CD8-positive, alpha-beta T cell (primary cell): ENCODE measurements at places on chromosomes 2 and 18. TPM values are rescaled to one million over a fixed set of nuclear protein-coding genes. Genes with fewer than 3 reads are reported as not detected.
A peak's percentile ranks its signal among the peaks of the same experiment; 100 is the strongest.

The SERPINB11 gene
- not detected for total RNA-seq

The IL36A gene
- total RNA-seq, result 0.53 TPM

The LIMS2 gene
- 2.9 TPM for total RNA-seq

The REG1B gene
- total RNA-seq, result not detected

The TTR gene
- not detected for total RNA-seq

The EML6 gene
- total RNA-seq, result 0.35 TPM

The CRYBA2 gene
- total RNA-seq, result not detected

The BOLL gene
- not detected for total RNA-seq

The UGT1A3 gene
- not detected for total RNA-seq

The L3MBTL4 gene
- total RNA-seq, result 0.19 TPM

The GLI2 gene
- total RNA-seq, result not detected

The SULT1C4 gene
- total RNA-seq, result not detected

The POMC gene
- 3.0 TPM for total RNA-seq

The NEUROD1 gene
- not detected for total RNA-seq

The GALNT14 gene
- not detected for total RNA-seq

The DUSP2 gene
- 1,350 TPM for total RNA-seq

The CHST9 gene
- not detected for total RNA-seq

- DNase-seq, result no peak
Observed at GRCh38 chr2:172244419-172245130, 141.9 kb upstream of the DLX2 start.

- DNase-seq, result no peak
Observed at GRCh38 chr2:104755026-104755878, 98.7 kb upstream of the POU3F3 start.

- DNase-seq, result no peak
Observed at GRCh38 chr2:106144621-106145331, 49.3 kb downstream of the UXS1 start.

GRCh38 chr18:5890331-5891183 lies 4.8 kb downstream of the TMEM200C start:
- peak; percentile 56 for DNase-seq

- DNase-seq, result no peak
Observed at GRCh38 chr2:32229635-32230034, 35.1 kb downstream of the NLRC4 start.

DNA sequence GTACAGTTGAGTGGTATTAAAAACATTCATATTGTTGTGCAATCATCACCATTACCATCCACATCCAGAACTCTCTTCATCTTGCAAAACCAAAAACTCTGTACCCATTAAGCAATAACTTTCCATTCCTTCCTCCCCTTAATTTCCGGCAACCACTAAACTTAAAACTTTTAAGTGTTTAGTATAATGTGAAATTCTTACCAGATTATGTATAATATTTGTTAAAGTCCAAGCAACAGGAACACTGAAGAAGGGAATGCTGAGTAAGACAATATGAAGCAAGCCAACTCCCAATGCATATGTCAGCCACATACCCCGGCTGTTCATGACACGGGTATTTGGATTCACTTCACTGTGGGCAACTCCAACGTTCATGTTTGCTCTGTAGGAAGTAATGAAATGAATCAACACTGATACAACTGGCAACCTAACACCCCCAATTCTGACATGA lies 1.9 kb downstream of the ORMDL1 start:
- no peak for DNase-seq

DNA sequence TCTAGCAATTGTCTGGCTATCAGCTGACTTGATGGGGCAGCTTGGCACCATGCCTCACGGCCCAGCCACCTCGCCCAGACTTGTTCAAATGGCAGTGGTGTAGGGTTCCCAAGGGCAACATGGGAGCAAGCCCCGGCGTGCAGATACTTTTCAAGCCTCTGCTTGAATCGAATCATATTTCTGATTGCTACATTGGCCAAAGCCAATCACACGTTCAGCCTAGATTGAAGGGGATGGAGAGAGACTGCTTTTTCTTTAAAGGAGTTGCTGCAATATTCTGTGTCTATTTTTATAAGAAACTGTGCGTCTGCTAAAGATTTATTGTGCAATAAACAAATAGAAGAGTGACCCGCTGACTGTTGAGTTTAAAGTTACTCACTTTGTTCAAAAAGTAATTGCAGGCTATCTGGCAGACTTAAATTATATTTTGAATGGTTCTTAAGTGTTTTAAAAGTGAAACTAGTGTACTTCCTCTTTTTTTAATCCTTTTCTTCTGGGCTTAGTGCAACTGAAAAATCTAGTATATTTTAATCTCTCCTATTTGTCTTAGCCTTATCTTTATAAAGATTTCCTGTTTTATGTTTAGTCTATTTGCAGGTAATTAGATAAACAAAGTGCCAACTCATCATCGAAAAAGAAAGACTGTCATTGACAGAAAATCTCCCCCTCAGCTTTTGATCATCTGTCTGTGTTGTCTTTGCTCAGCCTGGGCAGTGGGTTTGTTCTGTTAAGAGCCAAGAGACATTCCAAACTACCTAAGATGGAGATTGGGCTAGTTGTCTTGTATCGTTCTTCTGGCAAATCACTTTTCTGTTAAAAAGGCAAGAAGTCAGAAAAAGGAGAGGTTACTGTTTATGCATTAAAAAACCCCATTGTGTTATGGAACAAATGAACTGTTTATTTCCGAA lies 156.1 kb downstream of the TPGS2 start:
- no peak for DNase-seq

GRCh38 chr2:184452907-184453306 lies 145.4 kb upstream of the ZNF804A start:
- DNase-seq, result no peak

DNA sequence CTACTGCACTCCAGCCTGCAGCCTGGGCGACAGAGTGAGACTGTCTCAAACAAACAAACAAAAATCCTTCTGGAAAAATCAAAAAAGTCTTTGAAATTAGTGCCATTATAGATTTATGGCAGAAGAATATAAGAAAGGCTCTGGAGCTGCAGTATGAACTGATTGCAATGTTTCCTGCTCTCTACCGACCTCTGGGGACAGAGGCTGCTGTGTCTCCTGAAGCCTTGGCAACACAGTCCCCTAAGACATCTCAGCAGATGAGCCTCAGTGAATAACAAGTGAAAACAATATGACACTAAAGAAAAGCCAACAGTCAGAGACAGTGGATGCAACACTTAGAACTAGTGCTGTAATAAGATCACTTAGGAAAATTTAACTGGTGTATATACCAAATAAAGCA lies 494.9 kb upstream of the LRATD1 start:
- no peak for DNase-seq

GRCh38 chr18:50131591-50131990 lies 63.4 kb downstream of the MYO5B start:
- no peak for DNase-seq

DNA sequence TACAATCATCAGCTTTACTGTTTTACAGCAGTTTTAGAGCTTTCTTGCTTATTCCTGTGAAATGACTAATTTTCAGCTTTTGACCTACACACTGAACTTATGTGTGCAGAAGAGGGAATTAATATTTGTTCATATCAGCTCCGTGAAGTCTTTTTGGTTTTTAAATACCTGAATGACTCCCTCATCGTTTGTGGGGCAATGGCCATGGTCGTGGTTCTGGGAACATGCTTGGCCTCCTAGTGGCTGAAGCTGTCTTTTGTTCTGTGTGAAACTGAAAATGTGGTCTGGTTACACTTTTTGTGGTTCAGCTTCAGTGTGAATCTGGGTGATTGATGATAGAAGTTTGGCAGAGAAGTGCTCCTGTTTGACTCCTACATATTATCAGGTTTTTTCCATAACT lies 408.1 kb downstream of the THSD7B start:
- no peak for DNase-seq

DNA sequence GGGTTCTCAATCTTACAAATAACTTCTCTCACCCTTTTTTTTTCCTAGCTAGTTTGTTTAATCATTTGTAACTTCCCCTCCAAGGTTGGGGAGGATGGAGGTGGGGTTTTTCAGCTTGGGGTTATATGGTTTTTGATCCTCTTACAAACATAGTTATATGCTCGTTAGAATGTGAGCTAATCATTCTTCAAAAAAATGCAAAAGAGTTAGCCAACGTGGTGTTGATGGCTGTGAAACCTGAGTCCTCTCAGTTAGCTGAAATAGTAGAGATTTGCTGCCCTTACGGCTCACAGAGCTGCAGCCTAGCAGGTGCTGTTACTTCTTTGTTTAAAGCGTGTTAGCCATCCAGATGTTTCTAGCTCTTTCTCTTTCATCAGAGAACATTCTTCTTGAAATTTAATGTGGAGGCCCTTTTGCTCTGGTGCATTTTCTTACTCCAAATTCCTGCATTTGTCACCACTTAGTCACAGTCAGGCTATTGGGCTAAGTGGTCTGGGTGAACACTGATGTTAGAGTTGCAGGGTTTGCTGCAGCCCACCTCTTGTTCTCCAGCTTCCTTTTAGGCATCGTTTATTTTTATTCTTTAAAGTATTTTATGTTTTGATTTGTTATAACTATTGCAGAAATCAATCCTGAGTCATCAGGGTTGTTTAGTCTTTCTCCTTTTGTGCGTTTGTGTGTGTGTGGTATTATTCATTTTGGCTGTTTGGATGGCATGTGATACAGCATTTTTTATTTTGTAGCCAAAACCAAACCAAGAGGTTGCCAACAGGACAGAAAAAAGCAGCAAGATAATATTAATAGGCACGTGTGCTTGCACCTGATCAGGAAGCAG lies 41.1 kb downstream of the LIMS1 start:
- DNase-seq, result no peak

DNA sequence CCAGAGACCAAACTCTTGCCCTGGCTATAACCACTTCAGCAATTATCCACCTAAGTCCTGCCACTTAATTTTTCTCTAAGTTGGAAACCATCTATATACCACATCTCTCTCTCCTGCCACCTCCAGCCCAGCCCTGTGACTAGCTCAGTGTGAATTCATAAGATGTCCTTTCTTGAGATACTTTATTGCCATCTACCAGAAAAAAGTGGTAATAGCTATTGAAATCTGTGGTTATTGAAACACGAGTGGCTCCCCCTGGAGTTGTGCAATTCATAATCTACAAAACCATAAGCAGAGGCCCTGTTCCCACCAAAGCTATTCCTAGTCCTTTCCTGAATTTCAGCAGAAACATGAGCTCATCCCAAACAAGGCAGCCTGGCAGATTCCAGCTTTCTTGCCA lies 324.0 kb downstream of the TXNL1 start:
- no peak for DNase-seq

GRCh38 chr2:28979576-28980366 lies 1.3 kb upstream of the TOGARAM2 start:
- no peak for DNase-seq

- no peak for DNase-seq
Observed at GRCh38 chr2:23534771-23535170, 149.8 kb downstream of the KLHL29 start.

DNA sequence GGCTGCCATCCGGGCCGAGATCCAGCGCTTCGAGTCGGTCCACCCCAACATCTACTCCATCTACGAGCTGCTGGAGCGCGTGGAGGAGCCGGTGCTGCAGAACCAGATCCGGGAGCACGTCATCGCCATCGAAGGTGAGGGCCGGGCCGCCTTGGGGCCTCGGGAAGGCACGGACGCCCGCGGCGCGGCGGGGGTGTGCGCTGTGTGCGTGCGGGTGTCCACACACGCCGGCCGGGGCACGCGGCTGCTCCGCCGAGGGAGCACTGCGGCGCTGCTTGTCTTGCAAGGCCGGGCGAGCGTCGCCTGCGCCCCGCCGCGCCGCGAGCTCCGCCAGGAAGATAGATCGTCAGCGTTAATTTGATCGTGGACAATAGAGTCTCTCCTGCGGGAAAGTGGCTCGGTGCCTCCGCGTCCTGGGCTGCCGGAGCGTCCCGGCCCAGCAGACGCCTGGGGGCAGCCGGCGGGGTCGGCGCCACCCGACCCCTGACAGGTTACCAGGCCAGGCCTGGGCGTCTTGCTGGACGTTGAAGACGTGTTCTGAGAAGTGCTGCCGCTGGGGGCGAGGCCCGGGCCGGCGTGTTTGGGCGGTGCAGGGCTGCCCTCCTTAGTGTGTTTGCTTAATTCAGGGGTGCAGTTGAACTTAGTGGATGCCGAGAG lies 1.0 kb downstream of the AGAP1 start:
- DNase-seq, result peak; percentile 16

DNA sequence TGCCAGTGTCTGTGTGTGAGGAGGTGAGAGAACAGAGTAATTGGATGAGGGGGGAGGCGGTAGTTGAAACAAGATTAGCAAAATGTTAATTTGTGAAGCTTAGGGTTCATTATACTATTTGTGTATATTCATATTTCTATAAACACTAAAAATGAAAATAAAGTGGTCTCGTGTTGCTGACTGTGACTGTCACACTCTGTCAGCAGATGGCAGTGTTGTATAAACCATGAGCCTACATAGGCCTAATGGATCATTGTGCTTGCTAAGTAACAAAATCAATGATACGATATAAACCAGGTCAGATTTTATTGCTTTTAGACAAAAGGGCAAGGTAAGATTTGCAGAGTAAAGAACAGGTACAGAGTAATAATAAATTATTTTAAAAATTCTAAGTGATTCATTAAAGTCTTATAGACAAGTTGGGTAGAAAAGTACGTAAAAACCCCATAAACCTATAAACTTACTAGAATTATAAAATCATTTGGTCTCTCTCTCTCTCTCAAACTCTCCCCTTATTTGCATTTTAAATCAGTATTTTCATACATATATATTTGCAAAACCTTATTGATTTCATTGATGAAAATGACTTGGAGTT lies 182.7 kb downstream of the RPIA start:
- peak; percentile 16 for DNase-seq

DNA sequence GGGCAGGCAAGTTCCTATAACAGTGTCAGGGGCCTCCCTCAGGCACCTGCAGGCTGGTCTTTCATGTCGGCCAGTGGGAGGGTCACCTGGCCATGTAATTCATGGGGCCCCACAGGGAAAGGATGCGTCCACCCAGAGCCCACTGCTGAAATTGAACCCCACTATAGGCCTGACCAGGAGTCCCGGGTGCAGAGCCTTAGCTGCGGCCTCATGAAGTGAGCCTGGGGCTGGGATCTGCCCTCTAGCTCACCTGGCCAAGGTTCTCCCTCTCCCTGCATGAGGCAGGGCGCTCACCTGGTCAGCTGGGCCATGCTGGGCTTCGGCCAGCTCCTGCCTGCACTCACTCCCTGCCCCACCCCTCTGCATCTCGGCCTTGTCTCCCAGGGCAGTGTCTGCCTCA lies 41.1 kb downstream of the C1QL2 start:
- DNase-seq, result no peak

- DNase-seq, result no peak
Observed at GRCh38 chr2:70443078-70443465, 110.6 kb downstream of the TGFA start.

DNA sequence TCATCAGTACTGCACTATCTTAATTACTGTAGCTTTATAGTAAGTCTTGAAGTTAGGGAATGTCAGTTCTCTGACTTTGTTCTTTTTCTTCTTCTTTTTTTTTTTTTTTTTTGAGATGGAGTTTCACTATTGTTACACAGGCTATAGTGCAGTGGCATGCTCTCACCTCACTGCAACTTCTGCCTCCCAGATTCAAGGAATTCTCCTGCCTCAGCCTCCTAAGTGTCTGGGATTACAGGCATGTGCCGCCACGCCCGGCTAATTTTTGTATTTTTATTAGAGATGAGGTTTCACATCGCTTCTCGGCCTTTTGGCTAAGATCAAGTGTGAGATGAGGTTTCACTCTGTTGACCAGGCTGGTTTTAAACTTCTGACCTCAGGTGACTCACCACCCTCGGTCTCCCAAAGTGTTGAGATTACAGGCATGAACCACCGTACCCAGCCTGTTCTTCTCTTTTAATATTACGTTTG lies 41.9 kb upstream of the TANC1 start:
- no peak for DNase-seq
